CD4-positive, alpha-beta T cell treated with Interleukin-15 for 4 hours (primary cell): ENCODE measurements at places on chromosomes 13 and 19.

DNA sequence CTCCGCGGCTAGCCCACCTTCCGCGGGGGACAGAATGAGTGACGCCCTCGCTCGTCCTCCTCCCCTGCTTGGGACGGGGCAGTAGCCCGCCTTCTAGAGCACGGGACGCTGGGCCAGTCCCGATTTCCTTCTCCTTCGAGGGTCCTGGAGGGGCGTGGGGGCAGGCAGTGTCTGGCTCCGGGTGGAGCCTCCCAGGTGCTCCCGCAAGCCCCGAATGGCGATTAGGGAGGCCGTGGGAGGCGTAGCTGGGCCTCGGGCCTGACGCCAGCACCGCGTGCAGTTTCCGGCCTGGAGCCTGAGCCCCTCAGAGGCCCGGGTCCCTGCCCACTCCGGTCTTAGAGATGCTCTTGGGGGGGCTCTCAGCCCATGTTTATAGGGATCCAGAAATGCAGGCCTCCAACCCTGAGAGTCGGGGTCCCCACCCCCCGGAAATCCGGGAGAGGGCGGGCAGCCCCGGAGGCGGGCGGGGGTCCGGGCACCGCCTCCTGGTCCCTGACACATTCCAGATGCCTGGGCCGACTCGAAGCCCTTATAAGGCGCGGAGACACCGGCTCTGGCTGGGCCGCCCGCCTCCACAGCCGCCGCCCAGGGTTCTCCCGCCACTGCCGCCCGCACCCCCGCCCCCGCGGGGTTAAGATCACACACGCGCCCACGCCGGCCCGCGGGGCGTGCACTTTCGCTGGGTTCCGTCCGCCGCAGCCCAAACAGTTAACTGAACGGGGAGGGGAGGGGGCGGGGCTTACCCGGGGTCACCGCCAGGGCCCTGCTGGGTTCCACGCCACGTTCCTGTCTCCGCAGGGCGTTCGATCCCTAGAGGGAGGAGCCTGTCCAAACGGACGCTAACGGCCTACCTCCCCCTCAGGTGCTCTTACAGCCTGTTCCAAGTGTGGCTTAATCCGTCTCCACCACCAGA lies 1.5 kb downstream of the MYADM start:
- peak; percentile 92 for DNase-seq

DNA sequence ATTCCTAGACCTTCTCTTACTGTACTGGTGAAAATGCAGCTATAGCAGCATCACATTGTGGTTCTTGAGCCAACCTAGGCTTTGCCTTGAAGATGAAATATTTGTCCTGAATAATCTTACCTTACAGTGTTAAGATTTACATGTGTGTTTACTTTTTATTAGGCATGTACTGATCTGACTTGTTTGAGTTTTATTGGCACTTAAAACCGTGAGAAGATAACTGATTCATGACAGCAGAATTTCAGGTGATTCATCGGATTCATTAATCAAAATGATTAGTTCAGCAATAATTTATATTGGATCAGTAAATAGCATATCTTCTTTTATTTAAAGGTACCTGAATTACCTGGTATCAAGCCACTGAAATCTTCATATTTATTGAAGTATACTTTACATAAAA lies 296.3 kb downstream of the KLF5 start:
- DNase-seq, result no peak

- no peak for DNase-seq
These were observed 15.1 kb downstream of the SMG9 start for GRCh38 chr19:43739439-43740235.

- DNase-seq, result no peak
These were observed 5.6 kb downstream of the C5AR1 start for GRCh38 chr19:47315125-47315821.

DNA sequence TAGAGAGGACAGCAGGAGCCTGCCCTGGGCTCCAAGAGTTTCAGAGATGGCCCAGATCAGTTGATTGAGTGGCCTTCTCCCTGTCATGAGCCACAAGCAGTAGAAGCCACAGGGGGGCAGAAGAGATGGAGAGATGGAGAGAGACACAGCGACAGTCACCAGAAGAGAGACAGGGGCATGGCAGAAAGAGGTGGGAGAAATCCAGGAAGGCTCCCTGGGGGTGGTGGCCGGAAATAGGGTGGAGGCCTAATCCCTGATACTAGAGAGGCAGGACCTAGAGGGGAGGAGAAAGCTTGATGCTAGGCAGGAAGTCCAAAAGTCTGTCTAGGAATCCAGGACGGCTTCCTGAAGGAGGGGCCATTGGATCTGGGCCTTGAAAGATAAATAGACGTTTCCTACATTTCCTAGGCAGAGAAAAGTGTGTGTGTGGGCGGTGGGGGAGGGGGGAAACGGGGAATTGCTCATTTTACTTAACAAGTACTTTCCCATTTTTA lies 9.6 kb upstream of the TPM4 start:
- DNase-seq, result peak; percentile 70

DNA sequence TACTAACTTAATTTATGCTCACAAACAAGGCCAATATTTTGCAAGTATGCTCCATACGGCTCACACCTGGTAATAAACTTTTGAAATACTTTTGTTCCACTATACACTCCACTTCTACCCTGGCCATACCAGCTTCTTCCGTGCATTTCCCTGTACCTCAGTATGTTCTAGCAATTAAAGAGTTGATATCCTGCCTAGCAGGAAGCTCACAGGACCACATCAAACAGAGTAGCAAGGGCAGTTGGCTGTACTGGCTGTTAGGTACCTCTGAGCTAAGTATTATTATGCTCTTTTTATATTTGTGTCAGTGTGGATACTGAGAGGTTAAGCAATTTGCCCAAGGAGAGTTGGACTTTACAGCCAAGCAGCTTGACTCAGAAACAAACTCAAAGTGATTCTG lies 257.7 kb downstream of the SLITRK6 start:
- no peak for DNase-seq

GRCh38 chr13:59671881-59672280 lies 491.8 kb downstream of the DIAPH3 start:
- no peak for DNase-seq

DNA sequence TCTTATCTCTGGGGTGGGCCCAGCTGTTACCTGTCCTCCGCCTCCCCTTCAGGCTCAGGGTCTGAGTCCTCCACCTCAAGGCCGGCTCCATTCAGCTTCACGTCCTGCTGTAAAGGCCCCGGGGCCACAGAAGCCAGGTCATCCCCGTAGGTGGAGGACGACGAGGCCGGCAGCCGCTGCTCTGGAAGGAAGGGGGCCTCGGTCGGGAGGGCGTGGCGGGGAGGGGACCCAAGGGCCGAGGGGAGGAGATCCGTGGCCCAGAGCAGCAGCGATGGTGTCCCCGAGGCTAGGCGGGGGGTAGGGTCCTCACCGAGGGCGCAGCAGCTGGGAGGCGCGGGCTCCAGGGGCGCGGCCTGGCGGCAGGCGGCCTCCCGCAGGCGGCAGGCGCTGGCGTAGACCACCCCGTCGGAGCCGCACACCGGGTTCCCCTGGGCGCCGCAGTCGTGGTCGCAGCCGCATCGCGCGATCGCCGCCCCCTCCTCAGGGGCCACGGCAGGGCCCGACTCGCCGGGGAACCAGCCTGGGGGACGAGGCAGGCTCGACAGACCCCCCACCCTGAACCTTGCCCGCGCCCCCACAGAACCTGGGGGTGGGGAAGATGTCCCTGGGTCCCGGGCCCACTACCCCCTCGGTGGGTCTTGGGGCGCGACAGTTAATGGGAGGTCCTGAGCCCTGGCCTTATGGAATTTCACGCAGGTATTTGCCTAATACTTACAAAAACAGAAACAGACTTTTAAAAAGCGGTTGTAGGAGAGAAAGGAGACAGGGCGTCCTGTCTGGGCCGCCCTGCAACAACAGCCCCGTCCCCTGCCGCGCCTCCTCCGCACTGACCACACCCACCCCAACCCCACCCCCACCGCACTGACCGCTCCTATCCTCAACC lies 7.6 kb downstream of the F2RL3 start:
- DNase-seq, result no peak

DNA sequence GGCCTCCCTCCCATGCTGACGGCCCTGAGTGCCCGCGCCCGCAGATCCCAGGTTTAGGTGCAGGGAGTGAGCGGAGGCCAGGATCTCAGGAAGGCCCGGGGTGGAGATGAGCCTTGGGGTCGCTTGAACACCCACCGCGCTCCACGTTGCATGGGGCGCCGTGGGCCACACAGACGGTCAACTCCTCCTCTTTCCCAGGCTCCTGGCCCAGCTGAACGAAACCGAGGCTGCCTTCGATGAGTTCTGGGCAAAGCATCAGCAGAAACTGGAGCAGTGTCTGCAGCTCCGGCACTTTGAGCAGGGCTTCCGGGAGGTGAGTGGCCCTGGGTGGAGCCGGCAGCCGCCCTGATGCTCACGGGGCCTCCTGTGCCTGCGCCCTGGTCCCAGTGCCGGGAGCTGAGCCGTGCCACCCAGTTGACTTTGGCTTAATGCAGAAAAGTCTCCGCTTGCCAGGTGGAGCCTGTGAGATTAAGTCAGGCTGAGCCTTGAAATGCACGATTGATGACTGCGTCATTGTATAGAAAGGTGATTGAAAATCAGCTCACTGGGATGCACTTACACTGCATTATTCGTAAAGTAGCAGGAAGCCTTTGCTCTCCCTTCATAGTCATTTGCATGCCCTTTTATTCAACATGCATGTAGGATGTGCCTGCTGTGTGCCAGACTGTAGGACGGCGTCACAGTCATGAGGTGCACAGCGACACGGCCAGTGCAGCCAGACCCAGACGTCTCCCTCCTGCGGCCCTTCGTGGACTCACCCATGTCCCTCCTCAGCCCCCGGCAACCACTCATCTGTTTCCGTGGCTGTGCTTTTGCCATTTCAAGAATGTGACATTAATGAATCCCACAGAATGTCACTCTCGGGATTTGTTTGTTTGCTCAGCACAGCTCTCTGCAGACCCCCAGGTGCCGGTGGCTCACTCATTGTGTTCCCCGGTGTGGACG lies 35.5 kb upstream of the F7 start:
- DNase-seq, result no peak

DNA sequence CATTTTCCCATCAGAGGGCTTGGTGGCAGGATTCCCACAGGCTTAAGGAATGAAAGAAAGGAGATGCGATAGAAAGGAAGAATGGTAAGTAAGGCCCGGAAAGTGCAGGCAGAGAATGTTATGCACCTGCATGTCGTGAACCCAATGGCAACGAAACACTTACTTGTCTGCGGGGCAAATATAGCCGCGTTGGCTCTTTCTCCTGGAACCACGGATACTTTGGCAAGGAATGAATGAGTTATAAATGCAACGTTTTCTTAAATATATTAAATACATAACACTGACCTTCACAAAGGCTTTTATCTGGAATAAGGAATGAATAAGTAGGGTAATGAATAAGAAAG lies 192.1 kb downstream of the KATNAL1 start:
- no peak for DNase-seq

DNA sequence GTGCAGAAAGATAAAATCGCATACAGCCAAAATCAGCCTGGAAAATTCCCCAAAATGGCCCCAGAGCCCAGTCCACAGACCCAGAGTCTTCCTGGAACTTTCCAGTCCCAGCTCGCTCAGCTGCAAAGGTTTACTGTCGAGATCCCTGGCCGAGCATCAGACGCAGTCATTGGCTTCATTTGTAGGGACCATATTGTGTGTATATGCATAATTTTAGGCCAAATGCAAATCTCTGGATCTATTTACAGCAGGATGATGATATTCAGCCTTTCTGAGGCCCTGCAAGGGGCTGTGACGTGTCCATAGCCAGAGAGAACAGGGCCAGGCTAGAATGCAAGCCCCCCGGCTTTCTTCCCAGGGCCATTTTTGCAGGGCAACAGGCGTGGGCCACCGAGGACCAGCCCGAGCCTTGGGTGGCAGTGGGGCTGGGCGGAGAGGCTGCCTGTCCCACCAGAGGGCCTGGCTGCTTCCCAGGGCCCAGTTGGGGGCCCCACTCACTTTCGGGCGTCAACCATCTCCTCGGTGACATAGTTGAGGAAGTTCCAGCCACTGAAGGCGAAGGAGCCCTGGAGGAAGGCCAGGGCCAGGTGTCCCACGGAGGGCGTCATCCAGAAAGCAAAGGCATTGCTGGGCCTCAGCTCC lies 13.7 kb downstream of the SLC7A10 start:
- no peak for DNase-seq

- no peak for DNase-seq
These were observed 150.8 kb upstream of the ATXN8OS start for GRCh38 chr13:69956839-69957238.

GRCh38 chr13:21852043-21852442 lies 181.2 kb downstream of the FGF9 start:
- no peak for DNase-seq

DNA sequence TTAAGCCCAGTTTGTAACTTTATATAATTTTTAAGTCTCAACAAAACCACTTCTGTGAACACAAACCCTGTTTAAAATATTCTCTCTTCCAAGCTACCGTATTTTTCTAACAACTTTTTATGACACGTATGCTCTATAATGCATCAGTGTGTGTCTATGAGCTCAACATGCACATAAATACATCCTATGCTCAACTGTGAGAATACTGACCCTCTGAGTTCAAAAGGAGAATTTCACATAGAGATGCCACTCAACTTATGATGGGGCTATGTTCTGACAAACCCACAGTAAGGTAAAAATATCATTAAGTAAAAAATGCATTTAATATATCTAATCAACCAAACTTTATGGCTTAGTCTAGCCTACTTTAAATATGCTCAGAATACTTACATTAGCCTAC lies 1139.7 kb upstream of the SPRY2 start:
- no peak for DNase-seq

GRCh38 chr13:25018729-25019115 lies 77.2 kb upstream of the PABPC3 start:
- no peak for DNase-seq
